K562 (cell line): ENCODE measurements at places on chromosomes 6 and 20.

- no peak overlapping the region for H3K27ac ChIP-seq
- no peaks in the 10 kb centered on the region for H3K36me3 ChIP-seq
- no peaks in the 10 kb centered on the region; the same call in none of the 2 replicates for H3K27me3 ChIP-seq
- DNase-seq: no peak
Measured at GRCh38 chr6:131819572-131820124, 11.8 kb downstream of the ENPP1 start.

- no peak overlapping the region for H3K4me3 ChIP-seq
- no peak for DNase-seq
- no peaks in the 10 kb centered on the region for H3K36me3 ChIP-seq
- no peak overlapping the region for H3K27ac ChIP-seq
- H3K4me1 ChIP-seq: peaks cover 10% of the 10 kb centered on the region; the same call in 2 of the 3 replicates
Measured at GRCh38 chr20:1232286-1233111, 6.7 kb downstream of the RAD21L1 start.

- H3K27me3 ChIP-seq: no peaks in the 10 kb centered on the region
- H3K4me3 ChIP-seq: no peak overlapping the region
- no peaks in the 10 kb centered on the region; the same call in 2 of the 3 replicates for H3K36me3 ChIP-seq
- H3K27ac ChIP-seq: no peak overlapping the region
Measured at GRCh38 chr20:48724891-48725554, 102.8 kb downstream of the PREX1 start.

DNA sequence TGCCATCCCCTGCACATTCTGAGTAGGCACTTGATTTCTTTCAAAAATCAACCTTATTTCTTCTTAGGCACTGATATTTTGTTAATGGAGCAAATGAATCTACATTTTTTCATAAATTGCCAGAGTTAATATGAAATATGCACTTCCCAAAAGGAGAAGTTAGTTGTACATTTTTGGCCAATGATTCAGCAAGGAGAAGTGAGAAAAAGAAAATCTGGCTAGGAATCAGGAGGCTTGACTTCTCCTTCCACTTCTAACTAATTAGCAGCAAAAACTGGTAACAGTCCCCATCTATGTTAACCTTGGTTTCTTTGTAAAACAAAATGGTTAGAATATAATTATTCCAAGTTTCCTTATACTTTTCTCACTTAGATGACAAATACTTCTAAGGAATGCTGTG lies 7.0 kb upstream of the DSE start:
- no peak overlapping the region for H3K27ac ChIP-seq
- H3K4me3 ChIP-seq: no peak overlapping the region

DNA sequence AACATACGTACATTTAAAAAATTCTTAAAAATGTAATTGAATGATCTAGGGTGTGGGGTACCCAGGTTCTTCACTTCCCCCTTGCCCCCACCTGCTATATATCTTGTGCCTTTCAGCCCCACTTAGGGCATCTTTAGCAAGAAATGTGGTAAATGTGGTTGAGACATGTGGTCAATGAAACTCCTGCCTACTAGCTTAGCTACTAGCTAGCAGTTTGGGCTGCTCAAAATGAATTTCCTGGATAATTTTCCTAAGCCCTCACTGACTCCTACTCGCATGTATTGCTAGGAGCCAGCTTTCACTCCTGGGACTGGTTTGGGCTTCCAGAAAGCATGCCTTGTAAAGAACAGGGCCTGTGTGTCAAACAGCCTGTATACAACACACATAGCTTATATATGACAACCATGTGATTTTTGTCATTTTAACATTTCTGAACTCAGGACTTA lies 257.3 kb downstream of the ATXN1 start:
- no peak for DNase-seq
- peaks cover 11% of the 10 kb centered on the region; the same call in 1 of the 2 replicates for H3K27me3 ChIP-seq
- H3K27ac ChIP-seq: no peak overlapping the region
- H3K36me3 ChIP-seq: no peaks in the 10 kb centered on the region
- no peaks in the 10 kb centered on the region for H3K4me1 ChIP-seq
- H3K4me3 ChIP-seq: no peak overlapping the region

DNA sequence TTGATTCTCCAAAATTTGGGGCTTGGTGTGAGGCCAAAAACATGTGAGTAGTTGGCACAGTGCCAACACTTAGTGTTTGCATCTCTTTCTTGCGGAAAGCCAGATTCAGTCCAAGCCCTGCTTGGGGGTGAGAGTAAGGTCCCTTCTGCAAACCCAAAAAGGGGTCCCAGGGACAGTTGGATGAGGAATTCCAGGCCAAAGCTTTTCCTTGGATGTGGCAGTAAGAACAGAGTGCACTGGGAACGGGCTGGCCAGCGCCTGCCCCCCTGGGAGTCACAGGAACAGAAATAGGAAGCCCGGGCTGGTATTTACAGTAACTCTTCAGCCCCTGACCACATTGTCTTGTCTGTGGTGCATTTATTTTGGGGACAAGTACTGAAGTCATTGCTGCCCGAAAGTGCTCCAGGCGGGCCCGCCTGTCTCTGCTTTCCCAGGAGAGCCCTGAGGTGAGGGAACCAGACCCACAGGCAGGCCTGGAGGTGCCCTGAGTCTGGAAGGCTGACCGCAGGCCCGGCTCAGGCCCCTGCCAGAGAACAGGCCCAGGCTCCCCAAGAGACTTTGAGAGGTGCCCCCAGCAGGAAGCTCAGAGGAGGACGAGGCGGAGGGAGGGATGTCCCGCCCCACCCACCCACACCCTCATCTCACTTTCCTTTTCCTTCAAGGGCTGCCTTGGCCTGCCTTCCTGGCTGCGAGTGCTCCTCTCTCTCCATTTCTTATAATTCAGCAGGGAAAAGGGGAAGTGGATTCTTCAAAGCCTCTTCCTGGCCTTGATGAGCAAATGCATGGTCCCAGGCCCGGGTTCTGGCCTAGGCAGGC lies 218.4 kb downstream of the MAFB start:
- no peaks in the 10 kb centered on the region for H3K27me3 ChIP-seq
- H3K27ac ChIP-seq: no peak overlapping the region
- H3K36me3 ChIP-seq: no peaks in the 10 kb centered on the region
- H3K4me3 ChIP-seq: no peak overlapping the region
- DNase-seq: no peak

DNA sequence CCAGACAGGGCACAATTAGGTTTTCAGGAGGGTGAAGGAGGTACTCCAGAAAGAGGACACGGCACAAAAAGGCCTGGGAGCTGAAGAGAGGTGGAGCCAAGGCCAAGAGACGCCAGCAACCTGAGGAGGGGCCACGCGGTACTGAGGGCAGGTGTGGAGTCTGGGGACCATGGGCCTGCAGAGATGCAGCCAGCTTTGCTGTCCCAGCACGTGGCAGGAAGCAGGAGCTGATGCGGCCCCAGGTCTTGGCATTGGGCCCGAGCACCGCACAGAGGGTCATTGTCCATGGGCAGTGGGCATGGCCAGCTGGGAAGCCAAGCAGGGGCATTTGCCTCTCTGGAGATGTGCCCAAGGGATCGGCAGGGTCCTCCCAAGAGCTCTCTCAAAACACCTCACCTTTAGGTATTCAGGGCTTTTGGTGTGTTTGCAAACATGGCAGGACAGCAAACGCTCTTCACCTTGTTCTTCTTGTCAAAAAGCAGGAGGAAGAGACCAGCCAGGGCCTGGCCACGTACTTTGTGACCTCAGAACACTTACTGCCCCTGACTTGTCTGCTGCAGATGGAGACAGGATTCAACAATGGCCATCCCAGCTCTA lies 1.4 kb upstream of the BPIFB1 start:
- no peak for DNase-seq
- H3K4me1 ChIP-seq: no peaks in the 10 kb centered on the region
- H3K36me3 ChIP-seq: no peaks in the 10 kb centered on the region
- H3K27ac ChIP-seq: no peak overlapping the region
- no peak overlapping the region for H3K4me3 ChIP-seq
- peaks cover 65% of the 10 kb centered on the region for H3K27me3 ChIP-seq

- H3K36me3 ChIP-seq: no peaks in the 10 kb centered on the region
- H3K27ac ChIP-seq: no peak overlapping the region
- H3K4me3 ChIP-seq: no peak overlapping the region
- H3K4me1 ChIP-seq: peaks cover 2% of the 10 kb centered on the region; the same call in 1 of the 2 replicates
- DNase-seq: no peak
- no peaks in the 10 kb centered on the region; the same call in 2 of the 3 replicates for H3K27me3 ChIP-seq
Measured at GRCh38 chr6:347232-347631, 44.3 kb upstream of the IRF4 start.

DNA sequence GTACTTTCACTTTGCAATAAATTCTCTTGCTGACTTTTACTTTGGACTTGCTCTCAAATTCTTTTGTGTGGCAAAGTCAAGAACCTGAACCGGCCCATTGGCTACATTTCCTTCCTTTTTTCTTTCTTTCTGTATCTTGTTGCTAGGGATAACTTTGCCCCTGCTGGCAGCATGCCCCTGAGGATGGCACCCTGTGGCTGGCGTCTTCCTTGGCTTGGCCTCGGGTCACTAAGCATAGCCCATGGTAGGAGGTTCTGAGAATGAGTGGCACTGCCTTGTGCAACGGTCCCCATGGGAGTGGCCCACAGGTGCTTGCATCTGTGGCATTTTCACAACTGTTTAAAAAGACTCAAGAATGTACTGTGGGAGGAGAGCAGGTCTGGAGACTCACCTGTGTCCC lies 14.0 kb upstream of the HLA-F start:
- peaks cover 34% of the 10 kb centered on the region for H3K27me3 ChIP-seq
- no peak overlapping the region for H3K27ac ChIP-seq
- H3K4me3 ChIP-seq: no peak overlapping the region
- no peaks in the 10 kb centered on the region for H3K4me1 ChIP-seq

GRCh38 chr6:34512738-34513115 lies 43.4 kb downstream of the SPDEF start:
- no peaks in the 10 kb centered on the region for H3K36me3 ChIP-seq
- no peaks in the 10 kb centered on the region for H3K27me3 ChIP-seq
- H3K4me1 ChIP-seq: peaks cover 15% of the 10 kb centered on the region; the same call in 2 of the 3 replicates

DNA sequence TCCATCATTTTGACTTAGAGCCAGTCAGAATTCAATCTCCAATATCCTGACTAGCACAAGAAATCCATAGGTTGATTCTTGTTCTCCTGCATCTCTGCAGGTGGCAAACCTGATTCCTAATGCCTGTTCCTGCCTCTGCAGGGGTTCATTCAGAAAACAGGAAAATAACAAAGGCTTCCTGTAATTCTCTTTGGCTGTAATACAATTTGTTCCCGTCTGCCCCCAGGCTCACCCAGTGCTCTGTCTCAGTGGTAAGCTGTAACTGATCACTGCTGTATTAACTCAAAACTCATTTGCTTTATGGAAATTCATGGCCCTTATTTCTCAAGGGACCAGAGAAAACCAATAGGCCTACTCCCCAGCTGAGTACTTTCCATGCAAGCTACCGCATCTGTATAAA lies 88.6 kb downstream of the OPRM1 start:
- DNase-seq: no peak
- no peak overlapping the region for H3K4me3 ChIP-seq
- no peaks in the 10 kb centered on the region for H3K4me1 ChIP-seq
- H3K27ac ChIP-seq: no peak overlapping the region
- no peaks in the 10 kb centered on the region for H3K27me3 ChIP-seq

GRCh38 chr6:32117461-32117860 lies 8.3 kb upstream of the TNXB start:
- no peaks in the 10 kb centered on the region for H3K27me3 ChIP-seq
- H3K36me3 ChIP-seq: peaks cover 60% of the 10 kb centered on the region
- no peak for DNase-seq
- no peak overlapping the region for H3K27ac ChIP-seq

GRCh38 chr6:88013015-88013414 lies 34.6 kb upstream of the SPACA1 start:
- H3K27ac ChIP-seq: no peak overlapping the region
- H3K36me3 ChIP-seq: no peaks in the 10 kb centered on the region
- H3K27me3 ChIP-seq: no peaks in the 10 kb centered on the region; the same call in 2 of the 3 replicates
- no peaks in the 10 kb centered on the region for H3K4me1 ChIP-seq

DNA sequence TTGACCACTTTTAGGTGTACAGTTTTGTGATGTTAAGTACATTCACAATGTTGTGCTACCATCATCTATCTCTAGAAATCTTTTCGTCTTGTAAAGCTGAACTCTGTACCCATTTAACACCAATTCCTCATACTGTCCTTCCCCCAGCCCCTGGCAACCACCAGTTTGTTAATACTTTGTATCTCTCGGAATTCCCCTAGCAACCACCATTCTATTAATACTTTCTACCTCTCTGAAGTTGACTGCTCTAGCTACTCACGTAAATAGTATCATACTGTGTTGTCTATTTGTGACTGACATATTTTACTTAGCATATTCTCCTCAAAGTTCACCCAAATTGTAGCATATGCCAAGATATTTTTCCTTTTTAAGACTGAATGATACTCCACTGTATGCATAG lies 82.3 kb upstream of the CLDN20 start:
- H3K36me3 ChIP-seq: no peaks in the 10 kb centered on the region
- H3K27ac ChIP-seq: no peak overlapping the region
- no peaks in the 10 kb centered on the region for H3K4me1 ChIP-seq

DNA sequence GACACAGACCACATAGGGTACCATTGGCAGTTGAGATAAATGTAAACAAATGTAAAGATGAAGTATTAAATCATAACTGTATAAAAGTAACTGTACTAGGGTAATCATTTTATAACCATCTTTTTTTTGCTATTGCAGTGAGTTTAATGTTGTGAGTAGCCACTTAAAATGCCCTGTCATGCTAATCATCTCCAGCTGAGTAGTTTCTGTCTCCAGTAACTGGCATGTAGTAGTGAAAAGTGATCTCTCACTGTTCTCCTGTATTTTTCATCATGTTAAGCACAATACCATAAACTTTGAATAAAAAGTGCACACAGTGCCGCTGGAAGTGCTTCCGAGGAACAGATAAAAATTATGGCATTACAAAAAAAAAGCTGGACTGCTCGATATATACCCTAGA lies 45.0 kb upstream of the OPRM1 start:
- no peak overlapping the region for H3K4me3 ChIP-seq
- H3K36me3 ChIP-seq: no peaks in the 10 kb centered on the region
- no peaks in the 10 kb centered on the region for H3K27me3 ChIP-seq
- no peak overlapping the region for H3K27ac ChIP-seq
- DNase-seq: no peak

GRCh38 chr6:105799056-105799455 lies 287.1 kb upstream of the PRDM1 start:
- H3K4me3 ChIP-seq: no peak overlapping the region
- no peaks in the 10 kb centered on the region for H3K27me3 ChIP-seq
- H3K36me3 ChIP-seq: no peaks in the 10 kb centered on the region
- DNase-seq: no peak

GRCh38 chr20:17504898-17505635 lies 26.1 kb downstream of the BFSP1 start:
- no peaks in the 10 kb centered on the region for H3K36me3 ChIP-seq
- no peak overlapping the region for H3K27ac ChIP-seq
- no peak overlapping the region for H3K4me3 ChIP-seq
- H3K27me3 ChIP-seq: peaks cover 16% of the 10 kb centered on the region

GRCh38 chr20:3307078-3307477 lies 68.1 kb upstream of the SLC4A11 start:
- H3K27me3 ChIP-seq: no peaks in the 10 kb centered on the region
- H3K27ac ChIP-seq: no peak overlapping the region
- H3K4me3 ChIP-seq: no peak overlapping the region
- DNase-seq: no peak
- no peaks in the 10 kb centered on the region for H3K4me1 ChIP-seq
- H3K36me3 ChIP-seq: peaks cover 7% of the 10 kb centered on the region; the same call in 2 of the 3 replicates

DNA sequence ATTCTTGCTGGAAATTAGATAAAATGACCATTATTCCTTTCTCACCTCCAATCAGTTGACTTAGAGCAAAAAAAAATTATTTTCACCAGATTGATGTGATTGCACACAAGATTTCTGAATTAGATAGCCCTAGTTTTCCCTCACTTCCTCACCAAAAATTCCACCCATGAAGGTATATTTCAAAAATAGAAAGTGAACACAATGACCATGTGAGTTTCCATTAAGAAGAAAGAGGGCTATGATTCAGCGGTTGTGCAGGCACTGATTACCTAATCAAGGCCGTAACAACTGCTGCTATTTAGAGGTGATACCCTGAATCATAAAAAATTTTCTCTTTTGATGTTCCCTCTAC lies 19.5 kb upstream of the RALGAPA2 start:
- no peak for DNase-seq
- no peaks in the 10 kb centered on the region for H3K36me3 ChIP-seq
- peaks cover 9% of the 10 kb centered on the region; the same call in 1 of the 2 replicates for H3K27me3 ChIP-seq
- H3K4me3 ChIP-seq: no peak overlapping the region
- no peak overlapping the region for H3K27ac ChIP-seq
- no peaks in the 10 kb centered on the region for H3K4me1 ChIP-seq
